ENCODE measurements at places on chromosomes 6 and 20.

- no peak for DNase-seq
Observed at GRCh38 chr6:145367149-145367548, 368.2 kb downstream of the EPM2A start.

DNA sequence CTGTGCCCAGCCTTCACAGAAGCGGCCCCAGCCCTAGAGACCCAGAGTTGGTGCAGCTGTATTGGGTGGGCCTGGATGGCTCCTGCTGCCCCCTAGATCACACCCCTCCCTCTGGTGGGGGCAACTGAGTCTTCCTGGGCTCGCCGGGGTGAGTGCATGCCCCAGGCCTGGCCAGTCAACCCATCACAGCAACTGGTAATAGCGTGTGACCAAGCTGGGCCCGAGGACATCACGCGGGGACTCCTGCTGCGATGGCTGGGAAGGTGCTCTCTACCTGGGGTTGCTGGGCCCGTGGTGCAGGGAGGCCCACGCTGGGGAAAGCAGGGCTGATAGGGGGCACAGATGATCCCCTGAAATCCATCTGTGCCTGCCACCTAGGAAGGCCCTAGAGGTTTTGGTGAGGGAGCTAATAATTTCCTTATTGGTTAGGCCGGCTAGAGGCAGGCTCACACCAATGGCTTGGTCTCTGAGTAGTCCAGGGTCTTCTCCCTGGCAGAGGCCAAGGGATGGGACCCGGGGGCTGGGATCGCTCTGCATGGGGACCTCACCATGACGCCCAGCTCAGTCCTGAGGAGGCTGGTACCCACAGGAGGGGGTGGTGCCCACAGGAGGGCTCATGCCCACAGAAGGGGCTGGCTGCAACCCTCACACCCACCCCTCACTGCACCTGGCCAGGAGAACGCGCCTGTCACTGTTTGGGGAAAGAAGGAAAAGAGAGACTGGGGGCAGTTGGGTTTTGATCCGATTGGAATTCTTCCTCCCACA, 103.9 kb downstream of the ASXL1 start:
- DNase-seq: no peak

DNA sequence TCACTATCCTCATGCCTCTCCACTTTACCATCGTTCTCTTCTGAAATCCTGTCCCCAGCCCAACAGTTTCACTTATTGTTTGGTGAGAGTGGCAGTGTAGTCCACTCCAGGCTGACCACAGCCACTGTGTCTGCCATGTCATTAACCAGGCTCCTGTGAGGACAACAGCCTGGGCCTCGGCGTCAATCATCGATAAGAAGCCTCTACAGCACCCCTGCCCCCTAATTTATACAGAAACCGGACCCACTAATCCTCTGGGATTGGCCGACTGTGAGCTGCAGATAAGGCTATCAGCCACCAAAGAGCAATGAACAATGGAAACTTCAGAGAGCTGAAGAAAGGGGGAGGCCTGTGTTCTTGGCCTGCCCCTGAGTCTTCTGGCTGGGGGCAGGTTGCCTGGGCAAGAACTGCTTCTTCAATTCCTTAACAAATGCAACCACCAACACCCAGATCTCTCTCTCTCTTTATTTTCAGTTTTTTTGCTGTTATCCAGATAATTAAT, 3.4 kb downstream of the EGFL8 start:
- DNase-seq: no peak

DNA sequence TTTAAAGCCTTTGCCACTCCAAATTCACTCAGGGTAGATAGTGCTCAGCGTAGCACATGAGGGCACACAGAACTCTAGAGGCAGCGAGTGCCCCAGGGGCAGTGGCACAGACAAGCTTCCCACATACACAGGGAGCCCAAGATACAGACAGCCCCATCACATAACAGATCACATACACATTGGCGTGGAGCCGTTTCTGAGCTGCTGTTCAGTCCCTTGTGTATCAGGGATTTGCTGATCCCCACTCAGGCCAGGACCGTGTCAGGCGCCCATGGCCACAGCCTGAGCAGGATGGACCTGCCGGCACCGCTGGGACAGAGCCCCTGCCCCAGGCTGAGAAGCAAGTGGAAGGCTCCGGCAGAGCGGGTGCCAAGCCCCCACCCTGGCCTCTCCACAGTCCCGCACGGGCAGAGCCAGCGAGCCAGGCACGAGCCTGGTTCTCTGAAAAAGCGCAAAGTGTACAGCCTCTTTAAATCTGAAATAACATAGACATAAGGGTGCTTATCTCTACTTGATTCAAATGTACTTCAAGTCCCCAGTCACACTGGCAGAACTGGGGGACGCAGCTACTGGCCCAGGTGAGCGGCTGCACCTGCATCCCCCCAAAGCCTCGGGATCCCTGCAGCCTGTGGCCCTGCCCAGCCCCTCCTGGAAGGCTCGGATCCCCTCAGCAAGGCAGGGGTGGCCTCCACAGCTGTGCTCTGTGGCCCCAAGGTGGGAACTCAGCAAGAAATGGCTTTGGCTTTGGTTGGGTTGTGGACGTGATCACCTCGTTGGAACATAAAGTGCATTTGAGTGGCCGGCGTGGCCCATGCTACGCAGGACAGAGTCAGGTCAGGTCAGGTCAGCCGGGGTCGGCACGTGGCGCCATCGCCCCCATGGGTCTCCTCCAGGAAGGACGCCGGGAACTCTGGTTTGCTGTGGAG, 231.3 kb downstream of the ERMARD start:
- DNase-seq: no peak

- no peak for DNase-seq
Observed at GRCh38 chr6:5956939-5957338, 49.8 kb downstream of the NRN1 start.

DNA sequence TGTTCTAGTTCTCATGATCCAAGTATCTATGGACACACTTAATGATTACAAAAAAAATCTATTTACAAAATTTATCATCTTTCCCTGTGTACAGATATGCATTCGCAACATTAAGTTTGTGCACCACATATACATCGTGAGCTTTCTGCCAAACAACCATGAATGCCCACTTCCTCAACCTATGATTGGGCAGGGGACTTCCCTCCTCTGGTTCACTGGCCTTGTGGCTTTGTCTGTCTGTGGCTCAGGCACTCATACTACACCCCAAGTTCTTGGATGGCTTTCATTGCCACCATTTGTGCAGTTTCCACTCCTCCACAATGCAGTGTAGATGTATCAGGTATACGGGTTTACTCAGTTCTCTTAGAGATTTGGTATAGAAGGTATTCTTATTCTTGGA, 74.9 kb downstream of the HS3ST5 start:
- no peak for DNase-seq

GRCh38 chr20:46463852-46464251, 49.5 kb downstream of the ZNF334 start:
- DNase-seq: no peak

DNA sequence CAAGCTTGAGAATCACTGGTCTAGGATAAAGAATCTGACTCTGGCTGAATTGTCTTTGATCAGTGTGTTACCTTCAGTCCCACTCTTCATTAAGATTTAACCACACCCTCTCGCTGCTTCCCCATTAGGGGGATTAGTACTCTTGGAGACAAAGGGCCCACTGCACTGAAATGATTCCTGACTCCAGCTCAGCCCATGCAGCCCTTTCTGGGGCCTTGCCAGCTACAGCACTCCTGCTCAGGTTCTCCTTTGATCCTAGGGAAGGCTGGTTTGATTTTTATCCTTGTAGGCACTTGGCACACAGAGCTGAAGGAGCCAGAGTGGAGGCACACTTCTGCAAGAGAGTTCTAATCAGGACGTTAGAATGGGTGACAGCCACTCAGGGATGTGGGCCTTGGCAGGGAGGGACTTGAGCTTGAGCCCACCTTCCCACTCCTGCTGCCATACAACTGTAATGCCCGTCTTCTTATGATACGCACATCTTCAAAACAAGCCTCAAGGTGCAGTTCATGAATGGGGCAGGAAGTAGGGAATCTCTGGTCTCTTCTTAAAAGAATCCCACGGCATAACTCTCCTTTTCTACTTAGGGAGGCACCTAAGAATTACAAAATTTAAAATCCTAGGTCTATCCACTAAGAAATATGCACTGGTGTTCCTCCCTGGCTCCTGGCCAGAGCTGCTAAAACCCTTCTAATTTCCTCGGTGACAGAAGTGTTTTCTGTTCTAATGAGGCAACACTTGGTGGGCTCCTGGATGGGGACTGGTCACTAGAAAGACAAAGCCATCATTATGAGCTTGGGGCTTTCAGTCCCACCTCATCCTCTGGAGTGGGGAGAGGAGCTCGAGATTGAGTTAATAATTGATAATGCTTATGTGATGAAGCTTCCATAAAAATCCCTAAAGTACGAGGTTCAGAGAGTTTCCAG, 1.5 kb upstream of the SLA2 start:
- no peak for DNase-seq

GRCh38 chr20:10792291-10792690, 118.5 kb upstream of the JAG1 start:
- DNase-seq: no peak

DNA sequence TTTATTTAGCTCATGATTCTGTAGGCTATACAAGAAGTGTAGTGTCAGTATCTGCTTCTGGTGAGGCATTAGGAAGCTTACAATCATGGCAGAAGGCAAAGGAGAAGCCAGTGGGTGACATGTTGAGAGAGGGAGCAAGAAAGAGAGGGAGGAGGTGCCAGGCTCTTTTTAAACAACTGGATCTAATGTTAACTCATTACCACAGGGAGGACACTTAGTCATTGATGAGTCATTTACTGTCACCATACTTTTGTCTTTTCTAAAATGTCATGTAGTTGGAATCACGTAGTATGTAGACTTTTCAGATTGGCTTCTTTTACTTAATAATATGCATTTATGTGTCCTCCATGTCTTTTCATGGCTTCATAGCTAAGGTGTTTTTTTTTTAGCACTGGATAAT, 58.1 kb downstream of the NUS1 start:
- no peak for DNase-seq

GRCh38 chr6:11767458-11767857, 11.1 kb downstream of the ADTRP start:
- no peak for DNase-seq

DNA sequence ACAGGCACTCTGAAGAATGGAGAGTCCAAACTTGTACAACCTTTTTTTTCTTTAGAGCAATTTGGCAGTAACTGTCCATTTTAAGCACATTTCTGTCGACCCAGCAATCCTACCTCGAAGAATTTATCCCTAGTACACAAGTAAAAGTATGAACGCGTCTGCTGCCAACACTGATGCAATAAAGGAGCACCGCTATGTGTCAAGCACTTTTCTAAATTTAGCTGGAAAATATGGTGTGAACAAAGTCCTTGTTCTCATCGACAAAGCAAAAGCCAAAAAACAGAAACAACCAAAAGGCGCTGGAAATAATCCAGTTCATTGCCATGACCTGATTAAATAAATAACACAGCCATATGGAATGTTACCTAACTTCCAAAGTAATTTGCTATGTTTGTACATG, 1.1 kb downstream of the DPM1 start:
- DNase-seq: no peak

- DNase-seq: no peak
Observed at GRCh38 chr6:166779381-166779780, 152.3 kb upstream of the RPS6KA2 start.

DNA sequence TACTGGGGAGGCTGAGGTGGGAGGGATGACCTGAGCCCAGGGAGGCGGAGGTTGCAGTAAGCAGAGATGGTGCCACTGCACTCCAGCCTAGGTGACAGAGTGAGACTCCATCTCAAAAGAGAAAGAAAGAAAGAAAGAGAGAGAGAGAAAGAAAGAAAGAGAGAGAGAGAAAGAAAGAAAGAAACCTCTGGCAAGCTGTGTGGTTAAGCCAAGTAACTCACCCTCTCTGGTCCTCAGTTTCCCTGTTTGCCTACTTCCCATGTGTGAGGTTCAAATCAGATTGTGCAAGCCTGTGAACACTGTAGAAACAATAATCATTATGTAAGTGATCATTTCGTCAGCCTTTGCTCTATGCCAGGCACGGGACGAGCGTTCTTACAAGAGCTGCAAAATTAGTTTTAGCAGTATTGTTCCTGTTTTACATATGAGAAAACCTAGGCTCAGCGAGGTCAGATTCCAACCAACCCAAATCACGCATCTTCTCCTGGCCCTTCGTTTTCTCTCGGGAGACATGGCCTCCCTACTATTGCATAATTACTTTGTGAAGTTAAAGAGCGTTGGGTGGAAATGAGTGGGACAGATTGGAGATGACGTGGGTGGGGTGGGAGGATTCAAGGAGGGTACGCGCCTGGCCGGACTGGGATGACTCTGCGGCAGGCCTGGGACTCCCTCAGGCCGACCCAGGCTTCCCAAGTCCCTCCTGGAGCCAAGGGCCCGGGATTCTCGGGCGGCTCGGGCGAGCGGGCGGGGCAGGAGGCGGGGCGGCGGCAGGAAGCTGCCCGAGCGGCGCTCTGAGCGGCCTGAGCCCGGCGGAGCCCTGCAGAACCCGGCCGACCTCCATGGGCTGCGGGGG, at the start of gene SNX21:
SNX21 (plus strand) TSS at position 770 of the 853 bp plus-strand sequence. CDS start 121 bp downstream, outside the sequence.
- peak; percentile 88 for DNase-seq

DNA sequence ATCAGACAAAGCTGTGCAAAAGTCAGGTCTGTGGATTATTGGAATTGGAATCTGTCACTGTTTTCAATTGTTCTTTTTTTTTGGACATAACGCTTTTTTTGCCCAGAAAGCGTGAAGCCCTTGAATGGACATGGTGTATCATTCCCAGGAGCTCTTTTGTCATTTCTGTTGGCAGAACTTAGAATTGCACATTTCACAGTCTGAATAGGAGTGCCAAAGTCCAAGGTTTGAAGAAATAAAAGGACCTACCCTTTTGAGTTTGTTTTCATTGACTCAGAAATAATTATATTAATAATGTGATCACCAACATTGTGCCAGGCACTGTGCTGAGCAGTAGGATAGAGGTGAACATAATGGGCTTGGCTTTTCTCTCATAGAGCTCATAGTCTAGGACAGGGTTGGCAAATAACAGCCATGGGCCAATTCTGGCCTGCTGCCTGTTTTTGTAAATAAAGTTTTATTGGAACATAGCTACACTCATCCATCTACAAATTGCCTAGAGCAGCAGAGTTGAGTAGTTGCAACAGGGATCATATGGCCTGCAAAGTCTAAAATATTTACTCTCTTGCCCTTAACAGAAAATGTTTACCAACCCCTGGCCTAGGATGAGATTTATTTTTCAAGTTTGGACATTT, 62.6 kb upstream of the ATXN1 start:
- no peak for DNase-seq

GRCh38 chr6:11092668-11093375, 812 bp upstream of the SMIM13 start:
- DNase-seq: no peak

DNA sequence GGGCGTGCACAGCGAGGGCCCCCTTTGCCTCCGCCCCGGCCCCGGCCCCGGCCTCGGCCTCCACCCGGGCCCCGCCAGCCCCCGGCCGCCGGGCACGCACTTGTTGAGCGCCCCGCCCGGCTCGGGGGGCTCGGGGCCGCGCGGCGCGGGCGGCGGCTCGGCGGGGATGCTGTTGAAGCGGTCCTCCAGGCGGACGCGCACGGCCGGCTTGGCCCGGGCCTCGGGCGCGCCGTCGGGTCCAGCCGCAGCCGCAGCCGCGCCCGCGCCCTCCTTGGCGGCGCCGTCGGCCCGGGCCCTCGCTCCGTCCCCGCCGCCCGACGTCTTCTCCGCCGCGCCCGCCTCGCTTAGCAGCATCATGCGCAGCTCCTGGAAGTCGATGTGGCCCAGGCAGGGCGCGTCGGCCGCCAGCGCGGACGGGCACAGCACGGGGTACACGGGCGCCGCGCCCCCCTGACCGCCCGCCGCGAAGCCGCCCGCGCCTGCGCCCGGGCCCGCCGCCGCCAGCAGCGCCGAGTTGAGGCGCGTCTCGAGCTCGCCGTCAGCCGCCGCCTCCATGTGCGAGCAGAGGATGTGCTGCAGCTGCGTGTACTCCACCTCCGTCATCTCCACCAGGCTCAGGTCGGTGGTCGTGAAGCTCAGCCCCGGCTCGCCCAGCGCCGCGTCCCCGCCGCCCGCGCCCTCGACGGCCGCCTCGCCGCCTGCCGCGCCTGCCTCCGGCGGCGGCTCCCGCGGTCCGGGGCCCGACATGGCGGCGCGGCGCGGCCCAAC, 514 bp downstream of the TCFL5 start:
- peak; percentile 33 for DNase-seq

All from Caki2 (cell line).